ENCODE measurements at places on chromosomes 5 and 9.
A peak's percentile ranks its signal among the peaks of the same experiment; 100 is the strongest.

- peak; percentile 95 for DNase-seq
Measured at GRCh38 chr5:106397700-106398099, 1273.0 kb downstream of the EFNA5 start.

DNA sequence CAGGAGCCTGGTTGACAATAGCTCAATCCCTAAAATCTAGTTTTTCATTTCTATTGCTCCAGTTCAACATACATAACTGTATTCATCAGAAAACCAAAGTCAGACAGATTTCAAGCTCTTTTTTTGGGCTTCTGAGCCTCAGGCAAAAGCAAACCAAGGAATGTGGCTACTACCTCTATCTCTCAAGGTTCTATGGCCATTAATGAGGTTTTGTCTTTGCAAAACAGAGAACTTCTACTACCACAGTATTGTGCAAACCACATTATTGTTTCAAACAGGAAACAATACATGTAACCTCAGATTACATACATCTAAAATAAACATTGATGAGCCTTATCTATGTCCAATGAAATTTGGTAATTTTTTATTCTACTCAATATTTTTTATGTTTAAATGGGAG lies 35.5 kb upstream of the FTMT start:
- no peak for DNase-seq

DNA sequence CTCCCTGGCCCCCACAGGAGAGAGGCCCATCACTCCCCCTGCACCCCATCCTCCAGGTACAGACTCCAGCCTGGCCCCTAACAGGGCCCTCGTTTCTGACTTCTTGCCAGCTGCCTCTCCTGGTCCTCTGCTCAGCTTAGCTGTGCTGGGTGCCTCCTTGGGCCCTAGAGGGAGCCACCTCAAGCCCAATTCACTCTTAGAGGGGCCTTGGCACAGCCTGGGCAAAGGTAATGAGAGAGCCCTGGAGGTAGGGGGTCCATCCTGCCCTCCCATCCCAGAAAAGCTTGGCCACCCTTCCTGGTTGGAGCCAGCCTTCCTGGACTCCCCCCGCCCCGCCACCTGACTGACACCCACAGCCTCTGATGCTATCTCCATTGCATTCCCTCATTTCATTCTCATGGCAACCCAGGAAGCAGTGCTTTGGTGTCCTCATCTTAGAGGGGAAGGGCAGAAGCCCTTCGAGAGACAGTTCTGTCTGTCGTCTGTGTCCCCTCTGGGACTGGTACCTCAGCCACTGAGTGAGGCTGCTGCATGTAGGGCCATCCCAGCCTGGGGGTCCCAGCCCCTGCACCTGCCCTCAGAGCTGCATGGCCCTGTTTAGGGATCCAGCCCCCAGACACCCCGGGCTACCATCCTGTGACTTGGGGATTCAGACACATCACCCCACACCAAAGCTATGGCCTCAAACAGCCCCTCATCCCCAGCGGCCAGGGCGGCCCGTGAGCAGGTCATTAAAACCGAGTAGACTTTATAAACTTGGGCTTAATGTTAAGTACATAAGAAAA lies 95.5 kb downstream of the BARX1 start:
- no peak for DNase-seq

DNA sequence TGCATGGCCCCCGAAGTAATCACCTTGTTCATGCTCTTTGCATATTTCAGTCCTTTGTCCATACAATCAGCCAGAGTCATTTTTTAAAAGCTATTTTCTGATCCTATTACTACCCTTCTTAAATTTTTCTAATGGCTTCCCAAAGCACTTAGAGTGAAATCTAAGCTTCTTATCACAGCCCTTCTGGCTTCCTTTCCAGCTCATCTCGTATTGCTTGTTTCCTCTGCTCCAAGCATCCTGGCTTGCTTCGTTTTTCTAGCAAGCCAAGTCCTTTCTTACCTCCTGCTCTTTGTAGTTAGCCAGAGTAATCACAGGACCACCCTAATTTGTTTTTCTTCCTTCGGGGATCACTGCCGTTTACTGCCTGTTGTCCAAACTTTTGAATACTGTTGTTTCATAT lies 453.3 kb downstream of the KIF4B start:
- DNase-seq = no peak

GRCh38 chr9:78348848-78349247 lies 51.9 kb downstream of the PSAT1 start:
- DNase-seq = no peak

DNA sequence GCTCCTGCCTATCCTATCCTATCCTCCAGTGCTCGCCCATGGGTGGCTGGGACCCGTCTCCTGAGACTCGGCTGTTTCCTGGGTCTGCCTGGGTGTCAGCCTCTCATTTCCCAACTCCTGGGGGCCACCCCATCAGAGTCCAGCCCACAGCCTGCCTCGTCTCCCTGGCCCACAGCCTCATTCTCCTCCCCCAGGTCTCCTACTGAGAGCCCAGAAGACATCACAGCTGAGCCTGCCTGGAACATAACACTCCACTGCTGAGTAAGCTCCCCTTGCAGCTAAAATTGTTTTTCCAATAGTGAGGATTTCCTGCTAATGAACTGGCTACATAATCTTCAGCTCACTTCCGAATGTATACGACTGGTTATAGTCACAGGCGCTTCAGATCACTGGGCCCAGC lies 95.3 kb downstream of the TTLL11 start:
- peak; percentile 19 for DNase-seq

DNA sequence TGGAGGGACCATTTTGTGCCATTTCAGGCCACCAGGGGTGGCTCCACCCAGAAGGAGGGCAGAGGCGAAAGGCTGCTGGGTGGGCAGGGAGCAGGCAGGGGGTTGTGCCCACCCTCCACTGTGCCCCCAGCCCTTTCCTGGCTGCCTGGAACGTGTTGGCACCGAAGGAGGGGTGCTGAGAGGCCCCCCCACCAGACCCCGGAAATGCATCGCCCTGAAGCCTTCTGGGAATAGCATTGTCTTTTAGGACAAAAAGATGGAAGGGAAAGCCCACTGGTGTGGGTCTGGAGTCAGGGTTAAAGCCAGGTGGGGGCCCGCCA lies 5.1 kb downstream of the NOXA1 start:
- no peak for DNase-seq

All from fibroblast of skin of abdomen (primary cell).